Activated CD4-positive, alpha-beta T cell treated with anti-CD3 and anti-CD28 coated beads for 36 hours (primary cell): ENCODE measurements at places on chromosomes 12 and 14.

DNA sequence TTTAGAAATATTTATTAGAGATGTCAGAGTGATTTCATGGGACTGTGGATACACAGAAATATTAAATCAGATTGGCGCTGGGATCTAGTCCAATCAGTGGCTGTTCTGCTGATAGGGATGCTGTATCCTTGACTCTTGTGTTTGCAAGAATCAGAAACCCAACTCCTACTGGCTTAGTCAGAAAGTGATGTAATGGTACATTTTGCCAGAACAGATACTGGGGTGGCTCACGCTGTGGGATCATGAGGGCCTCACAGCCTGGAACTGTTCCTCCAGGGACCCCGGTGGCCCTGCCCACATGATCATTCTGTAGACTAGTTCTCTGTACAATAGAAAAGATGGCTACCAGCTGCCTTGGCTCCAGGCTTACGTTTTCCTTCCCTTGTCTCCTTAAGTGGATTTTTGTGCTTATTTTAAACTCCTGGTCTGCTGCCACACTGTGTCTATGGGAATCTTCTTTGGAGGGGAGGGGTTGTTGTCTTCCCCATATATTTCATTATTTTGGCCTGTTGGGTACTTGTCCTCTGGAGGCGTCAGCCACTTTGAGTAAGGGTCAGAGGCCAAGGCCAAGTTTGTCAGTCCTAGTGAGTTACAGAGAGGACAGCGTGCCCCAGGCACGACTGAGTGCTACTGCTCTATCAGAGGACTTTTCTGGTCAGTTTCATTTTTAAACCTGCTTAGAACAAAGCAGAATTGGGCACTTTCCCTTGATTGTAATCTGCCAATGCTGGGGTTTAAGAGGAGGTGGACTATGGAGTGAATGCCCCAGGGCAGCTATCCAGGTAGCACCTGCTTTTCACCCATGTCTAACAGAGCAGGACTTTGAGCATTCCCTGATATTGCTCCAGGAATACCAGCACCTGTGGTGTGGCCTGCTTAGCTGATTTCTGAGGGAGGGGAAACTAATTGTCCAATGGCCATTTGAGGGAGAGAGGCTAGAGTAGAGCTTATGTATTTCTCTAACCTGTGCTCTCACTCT, 164.3 kb downstream of the SLC5A8 start:
- DNase-seq, result no peak

DNA sequence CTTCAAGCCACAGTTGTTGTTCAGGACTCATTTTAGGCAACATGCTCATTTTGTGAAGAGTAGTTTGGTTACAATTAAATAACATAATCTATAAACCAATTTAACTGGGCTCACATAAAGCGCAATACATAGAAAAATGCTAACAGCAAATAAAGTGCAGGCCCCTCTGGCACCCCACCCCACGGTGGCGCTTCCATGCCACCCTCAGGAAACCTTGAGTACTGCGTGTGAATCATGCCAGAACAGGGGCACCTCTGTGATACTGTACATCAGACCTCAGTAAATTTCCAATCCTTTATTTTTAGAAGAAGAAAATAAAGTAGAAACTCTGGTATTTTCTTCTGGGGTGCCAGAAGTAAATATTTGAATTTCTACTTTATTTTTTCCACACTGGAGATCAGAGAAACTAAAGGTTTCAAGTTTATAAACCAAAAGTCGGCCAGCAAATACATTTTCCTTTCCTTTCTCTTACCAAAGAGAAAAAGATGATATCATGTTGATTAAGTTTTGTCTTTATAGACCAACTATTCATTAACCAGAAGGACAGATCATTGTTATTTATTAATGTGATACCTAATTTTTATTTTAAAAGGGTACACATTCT, 316.8 kb downstream of the PAWR start:
- DNase-seq, result peak; percentile 34

GRCh38 chr14:55125403-55125802, 3.6 kb upstream of the LGALS3 start:
- peak; percentile 9 for DNase-seq

GRCh38 chr14:61841145-61841544, 78.9 kb downstream of the SNAPC1 start:
- DNase-seq, result peak; percentile 42

- peak; percentile 86 for DNase-seq
Measured at GRCh38 chr12:108568338-108569154, 6.2 kb downstream of the ISCU start.

DNA sequence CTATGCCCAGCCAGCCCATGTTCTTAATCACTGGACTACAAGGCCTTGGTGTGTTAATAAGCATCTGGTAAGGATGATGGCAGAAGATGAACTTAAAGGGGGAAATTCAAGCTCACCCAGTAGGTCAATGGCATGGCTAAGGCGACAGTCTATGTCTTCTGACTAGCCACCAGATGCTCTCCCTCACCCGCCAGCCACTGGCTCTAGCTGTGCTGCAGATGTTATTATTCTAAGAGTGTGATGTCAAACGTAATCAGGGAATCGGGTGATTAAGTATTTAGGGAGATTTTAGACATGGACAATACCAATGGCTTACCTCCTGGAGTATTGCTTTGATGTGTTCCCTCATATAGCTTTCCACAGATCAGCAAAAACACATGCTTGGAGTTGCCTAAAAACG, 39.2 kb upstream of the MAX start:
- no peak for DNase-seq

DNA sequence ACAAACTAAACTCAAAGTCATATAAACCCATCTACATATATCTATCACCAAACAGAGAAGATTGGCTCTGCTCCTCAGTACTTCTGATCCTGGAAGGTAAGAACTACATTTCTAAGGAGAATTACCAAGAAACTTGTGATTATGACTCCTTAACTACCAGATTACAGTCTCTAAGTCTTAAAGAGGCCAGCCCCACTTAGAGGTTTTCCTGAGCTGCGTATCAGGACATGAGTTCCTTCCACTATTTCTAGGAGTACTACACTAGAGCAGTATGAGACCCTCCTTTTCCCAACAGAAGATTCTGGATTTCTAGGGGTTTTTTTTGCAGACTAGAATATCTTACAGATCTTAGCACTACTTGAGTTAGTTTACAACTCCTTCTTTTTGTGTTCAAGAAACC, at the start of gene NOXRED1:
Gene NOXRED1, minus strand, starts transcription at position 101 of the 400 bp plus-strand sequence. CDS start 634 bp downstream, outside the sequence.
- DNase-seq, result no peak
